Liver (tissue), 10 donors: ENCODE measurements at places on chromosomes 1 and 21.
A peak's percentile ranks its signal among the peaks of the same experiment; 100 is the strongest.

GRCh38 chr1:11391886-11392285 is 87.1 kb upstream of the DISP3 start:
- DNase-seq, result no peak

DNA sequence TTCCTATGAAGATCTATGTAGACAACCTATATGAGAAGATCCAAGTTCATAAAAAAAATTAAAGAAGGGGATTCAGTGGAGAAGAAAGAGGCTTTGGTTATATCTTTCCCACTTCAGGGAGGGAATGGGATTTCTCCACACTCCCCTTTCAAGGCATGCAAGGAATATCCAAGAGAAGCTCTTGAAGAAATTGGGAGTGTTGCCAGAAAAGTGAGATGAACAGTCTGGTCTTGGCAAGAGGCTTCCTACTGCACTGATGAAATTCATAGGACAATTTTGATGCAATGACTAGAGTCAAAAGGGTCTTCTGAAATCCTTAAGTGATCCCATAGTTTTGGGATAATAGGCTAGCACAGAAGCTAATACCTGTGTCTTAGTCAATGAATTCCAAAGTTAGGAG is 153.0 kb downstream of the KCTD3 start:
- no peak for DNase-seq

DNA sequence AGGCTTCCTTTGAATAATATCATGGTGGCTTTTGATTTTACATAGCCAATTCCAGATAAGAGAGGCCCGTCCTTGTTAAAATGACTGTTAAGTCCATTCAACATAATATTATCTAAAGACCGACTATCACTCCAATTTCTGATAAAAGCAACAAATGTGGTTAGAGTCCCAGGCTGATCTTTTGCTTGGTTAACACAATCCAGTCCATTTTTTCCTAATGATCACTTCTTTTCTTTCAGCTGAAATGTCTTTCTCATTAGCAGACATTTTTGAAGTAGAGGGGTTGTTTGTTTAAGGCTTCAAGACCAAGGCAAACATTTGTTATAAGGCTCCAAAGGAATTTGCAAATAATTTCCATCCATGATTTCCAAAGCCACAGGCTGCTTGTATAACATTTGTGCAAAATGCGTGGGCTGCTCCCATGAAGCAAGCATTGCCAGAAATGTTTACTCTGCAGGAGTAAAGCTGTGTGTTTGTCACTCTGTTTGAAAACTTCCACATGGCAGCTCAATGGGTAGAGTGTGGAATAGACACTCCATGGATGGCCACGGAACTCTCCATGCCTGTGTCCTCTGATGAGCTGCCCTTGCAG is 111.5 kb downstream of the PSMG1 start:
- no peak for DNase-seq

DNA sequence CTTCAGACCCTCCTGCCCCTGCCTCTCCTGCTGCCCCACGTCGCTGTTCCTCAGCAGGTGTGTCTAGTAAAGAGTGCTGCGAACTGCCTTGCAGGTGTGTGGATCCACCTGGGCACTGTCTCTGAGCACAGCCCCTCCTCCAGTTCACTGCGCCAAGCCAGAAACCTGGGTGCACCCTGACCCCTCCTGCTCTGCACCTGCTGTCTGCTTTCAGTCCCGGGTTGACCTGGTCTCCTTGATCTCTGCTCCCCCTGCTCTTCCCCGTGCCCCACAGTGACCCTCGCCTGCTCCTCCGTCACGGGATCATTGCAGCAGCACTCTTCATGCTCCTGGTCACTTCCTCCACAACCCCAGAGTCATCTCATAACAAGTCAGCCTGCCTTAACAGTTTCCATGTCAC is 6.5 kb downstream of the A3GALT2 start:
- no peak for DNase-seq

DNA sequence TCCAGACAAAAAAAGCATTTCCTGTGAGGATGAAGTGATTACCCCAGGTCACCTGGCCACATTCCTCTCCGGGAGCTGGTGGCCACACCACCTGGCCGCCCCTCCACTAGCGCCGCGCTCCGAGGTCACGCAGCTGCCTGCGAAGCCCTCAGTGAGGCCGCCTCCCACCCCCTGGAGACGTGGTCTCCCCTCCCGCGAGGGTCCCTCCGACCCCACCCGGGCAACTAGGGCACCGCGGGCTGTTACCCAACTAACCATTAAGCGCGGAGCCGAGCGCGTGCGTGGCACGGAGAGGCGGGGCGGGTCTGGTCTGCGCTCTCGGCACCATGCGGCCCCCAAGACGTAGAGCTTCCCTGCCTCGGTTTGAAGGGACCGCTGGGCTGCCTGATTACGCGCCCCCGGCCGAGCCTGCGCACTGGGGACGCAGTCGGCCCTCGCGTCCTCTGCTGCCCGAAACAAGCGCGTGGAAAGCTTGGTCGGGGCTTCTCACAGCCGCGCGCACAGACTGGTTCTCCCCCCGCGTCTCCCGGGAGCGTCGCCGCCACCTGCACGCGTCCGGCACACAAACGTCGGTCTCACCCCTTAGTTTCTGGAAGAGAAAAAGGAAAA is 106.5 kb downstream of the SLC16A1 start:
- DNase-seq, result no peak

DNA sequence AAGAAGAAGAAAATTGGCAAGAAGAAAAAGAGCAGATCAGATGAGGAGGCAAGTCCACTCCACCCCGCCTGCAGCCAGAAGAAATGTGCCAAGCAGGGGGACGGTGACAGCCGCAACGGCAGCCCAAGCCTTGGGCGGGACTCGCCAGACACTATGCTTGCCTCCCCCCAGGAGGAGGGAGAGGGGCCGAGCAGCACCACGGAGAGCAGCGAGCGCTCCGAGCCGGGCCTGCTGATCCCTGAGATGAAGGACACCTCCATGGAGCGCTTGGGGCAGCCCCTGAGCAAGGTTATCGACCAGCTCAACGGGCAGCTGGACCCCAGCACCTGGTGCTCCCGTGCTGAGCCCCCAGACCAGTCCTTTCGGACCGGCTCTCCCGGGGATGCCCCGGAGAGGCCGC is 9.0 kb upstream of the SLC25A34 start:
- DNase-seq, result no peak

DNA sequence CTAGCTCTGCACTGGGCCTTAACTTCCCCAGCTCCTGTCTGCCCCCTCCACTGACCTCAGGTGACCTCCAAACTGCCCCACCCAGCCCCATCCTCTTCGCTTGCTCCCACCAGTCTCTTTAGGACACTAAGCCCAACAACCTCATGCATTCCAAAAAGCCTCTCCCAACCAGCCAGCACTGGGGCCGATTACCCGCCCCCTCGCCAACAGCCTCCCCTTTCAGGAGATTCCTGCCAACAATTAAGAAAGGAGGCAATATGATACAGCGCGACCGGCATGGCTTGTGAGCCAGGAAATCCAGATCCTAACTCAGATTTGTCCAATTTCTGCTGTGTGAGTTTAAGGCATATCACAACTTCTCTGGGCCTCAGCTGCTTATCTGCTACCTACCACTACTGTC is 14.7 kb downstream of the KANK4 start:
- DNase-seq, result no peak

- DNase-seq, result no peak
Measured at GRCh38 chr1:223831755-223832636, 13.8 kb downstream of the TP53BP2 start.

DNA sequence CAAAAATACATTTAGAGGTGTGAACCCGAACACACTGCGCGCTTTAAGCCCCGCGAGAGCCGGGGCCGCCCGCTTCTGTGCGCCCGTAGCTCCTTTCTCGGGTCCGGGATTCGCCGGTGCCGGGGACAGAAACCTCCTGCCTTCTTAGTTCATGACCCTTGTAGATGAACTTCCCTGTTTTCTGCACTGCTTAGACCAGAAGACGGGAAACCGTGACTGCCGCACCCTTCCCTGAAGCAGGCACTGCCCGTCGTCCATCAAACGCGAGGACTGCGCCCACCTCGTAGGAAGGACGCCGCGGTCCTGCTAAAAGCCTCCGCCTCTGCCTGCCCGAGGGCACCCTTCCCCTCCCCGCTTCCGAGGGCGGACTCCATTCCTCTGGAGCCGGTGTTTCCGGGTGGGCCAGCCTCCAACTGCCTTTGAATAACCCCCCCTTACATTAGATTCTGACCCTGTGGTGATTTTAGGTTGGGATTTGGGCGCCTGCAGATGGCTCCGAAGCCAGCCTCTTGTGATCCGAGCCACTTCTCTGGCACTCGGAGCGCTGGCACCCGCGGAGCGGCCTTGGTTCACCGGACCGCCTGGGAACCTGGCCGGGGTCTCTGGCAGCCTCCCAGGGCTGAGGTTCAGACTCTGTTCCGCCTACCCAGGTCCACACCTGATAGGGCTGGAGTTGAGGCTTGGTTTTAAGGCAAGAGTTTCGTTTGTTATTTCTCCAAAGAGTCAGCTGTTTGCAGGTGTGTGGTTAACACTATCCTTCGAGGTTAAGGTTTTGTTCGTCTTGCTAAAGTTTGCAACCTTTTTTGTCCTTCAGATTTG is 1.2 kb upstream of the PTTG1IP start:
- DNase-seq, result peak; percentile 64

DNA sequence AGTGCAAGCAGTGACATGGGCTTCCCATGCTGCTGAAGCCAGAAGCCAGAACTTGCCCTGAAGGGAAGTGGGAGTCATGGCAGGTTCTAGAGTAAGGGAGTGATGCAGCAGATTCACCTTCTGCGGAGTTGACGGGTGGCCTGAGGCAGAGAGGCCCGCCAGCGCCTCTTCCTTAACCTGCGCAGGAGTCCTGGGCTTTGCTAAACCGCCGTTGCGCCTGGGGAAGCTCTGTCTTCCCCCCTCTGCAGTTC is 67.3 kb downstream of the OBSCN start:
- no peak for DNase-seq

GRCh38 chr1:185598332-185598731 is 135.9 kb upstream of the HMCN1 start:
- DNase-seq, result no peak

GRCh38 chr1:15371610-15372545 is 37.8 kb upstream of the EFHD2 start:
- no peak for DNase-seq

GRCh38 chr1:58500043-58500442 is 46.5 kb downstream of the OMA1 start:
- no peak for DNase-seq

GRCh38 chr1:107529511-107530149 is 388.8 kb downstream of the NTNG1 start:
- no peak for DNase-seq

DNA sequence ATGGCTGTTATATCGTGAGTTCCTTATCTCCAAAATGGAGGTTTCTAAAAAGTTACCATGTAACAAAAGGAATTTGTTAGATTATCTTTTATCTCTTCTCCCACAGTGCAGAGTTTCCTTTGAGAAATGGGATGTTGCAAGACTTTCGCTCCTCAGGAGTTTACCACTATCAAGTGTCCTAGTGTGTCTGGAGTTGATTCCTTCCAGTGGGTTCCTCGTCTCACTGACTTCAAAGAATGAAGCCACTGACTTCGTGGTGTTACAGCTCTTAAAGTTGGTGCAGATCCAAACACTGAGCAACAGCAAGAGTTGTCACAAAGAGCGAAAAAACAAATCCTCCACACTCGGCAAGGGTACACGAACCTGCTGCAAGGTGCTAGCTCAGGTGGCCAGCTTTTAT is 37.0 kb downstream of the SPAG17 start:
- DNase-seq, result no peak

GRCh38 chr1:233140974-233141373 is 154.6 kb downstream of the PCNX2 start:
- DNase-seq, result no peak

GRCh38 chr1:229691362-229691761 is 65.3 kb downstream of the URB2 start:
- no peak for DNase-seq

DNA sequence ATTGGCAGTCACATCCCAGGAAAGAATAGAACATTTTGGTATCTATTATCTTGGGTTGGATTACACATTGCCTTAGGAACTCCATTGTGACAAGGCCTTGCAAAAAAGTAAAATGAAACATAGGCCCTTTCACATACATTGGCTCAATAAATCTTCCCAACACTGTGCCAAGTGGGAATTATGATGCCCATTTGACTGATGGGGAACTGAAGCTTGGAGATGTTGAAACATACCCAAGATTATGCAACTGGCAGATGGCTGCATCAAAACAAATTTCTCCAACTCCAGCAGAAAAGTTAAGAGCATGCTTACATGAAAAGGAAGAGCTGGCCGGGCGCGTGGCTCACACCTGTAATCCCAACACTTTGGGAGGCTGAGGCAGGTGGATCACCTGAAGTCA is 26.9 kb downstream of the PLEKHO1 start:
- no peak for DNase-seq

DNA sequence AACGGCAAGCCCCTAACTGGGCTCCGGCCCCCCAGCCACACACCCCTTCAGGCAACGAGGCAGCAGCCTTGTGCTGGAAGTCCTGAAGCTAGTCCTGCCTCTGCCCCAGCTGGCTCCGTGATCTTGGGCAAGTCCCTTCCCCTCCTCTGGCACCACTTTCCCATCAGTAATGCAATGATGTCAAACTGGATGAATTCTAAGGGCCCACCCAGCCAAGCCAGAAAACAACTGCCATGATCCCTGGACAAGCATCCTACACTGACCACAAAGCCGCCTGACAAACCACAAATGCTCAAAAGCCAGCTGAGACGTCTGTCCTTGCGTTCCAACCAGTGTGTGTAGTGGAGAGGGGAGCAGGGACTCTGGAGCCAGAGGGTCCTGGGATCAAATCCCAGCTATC is 26.8 kb downstream of the IFFO2 start:
- DNase-seq, result no peak

GRCh38 chr1:7538033-7538432 is 233.1 kb upstream of the VAMP3 start:
- no peak for DNase-seq

DNA sequence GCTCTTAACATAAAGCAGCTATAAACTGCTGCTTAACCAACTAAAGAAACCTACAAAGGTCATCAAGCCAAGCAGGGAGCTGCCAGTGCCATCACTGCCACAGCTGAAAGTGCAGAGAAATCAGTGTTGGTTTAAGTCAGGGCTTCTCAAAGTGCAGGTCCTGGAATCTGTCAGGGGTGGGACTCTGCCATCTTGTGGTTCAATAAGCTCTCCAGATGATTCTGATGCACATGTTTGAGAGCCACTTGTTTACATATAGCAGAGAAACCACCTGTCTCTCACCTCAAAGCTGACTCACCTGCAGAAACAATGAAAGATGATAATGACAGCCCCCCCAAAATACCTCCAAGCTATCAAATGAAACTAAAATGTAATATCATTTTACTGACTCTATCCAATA is 49.3 kb downstream of the SH3GLB1 start:
- DNase-seq, result no peak

GRCh38 chr1:169105434-169106094 is 926 bp upstream of the ATP1B1 start:
- peak; percentile 78 for DNase-seq

- DNase-seq, result no peak
Measured at GRCh38 chr1:243496187-243496646, 240.4 kb downstream of the SDCCAG8 start.

DNA sequence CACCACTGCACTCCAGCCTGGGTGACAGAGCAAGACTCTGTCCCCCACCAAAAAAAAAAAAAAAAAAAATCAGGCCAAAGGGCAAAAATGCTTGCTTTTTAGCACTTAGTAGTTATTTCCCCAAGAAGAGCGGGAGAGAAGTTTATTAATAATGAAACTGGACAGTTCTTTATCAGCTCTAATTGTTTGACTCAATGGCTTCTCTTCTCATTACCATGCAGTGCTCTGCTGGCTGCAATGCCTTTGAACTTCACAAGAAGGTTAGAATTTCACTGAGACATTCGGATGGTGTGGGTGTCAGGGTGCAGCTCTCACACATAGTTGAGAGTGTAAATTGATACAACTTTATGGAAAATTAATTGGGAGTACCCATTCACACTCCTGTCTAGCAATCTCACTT is 63.7 kb downstream of the EDARADD start:
- DNase-seq, result no peak

GRCh38 chr1:110466646-110467280 is 15.8 kb downstream of the PROK1 start:
- no peak for DNase-seq
